Prostate gland (tissue), 2 donors: ENCODE measurements at places on chromosomes 6 and 20.

GRCh38 chr6:151300267-151300991 lies 60.7 kb downstream of the AKAP12 start:
- DNase-seq = no peak

GRCh38 chr6:15504581-15505350 lies 158.1 kb downstream of the DTNBP1 start:
- peak; percentile 86 for DNase-seq

- DNase-seq = no peak
Observed at GRCh38 chr6:161684731-161685475, 411.0 kb upstream of the AGPAT4 start.

DNA sequence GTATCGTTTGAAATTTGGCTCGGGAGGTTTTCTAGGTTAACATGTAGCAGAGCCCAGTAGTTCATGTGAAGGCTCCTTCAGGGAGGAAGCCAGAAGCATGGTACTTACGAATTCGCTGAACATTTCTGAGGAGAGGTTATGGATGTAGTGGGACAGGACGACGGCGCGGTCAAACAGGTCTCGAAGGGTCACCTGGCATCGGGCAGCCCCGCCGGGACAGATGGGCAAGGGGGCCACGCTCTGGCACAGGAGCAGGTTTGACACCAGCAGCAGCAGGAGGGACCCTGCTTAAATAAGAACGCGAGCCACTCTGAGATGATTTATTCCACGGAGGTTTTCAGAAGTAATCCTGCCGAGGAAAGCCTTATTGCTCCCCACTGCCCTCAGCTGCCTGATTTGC lies 2.5 kb downstream of the PRL start:
- DNase-seq = no peak

DNA sequence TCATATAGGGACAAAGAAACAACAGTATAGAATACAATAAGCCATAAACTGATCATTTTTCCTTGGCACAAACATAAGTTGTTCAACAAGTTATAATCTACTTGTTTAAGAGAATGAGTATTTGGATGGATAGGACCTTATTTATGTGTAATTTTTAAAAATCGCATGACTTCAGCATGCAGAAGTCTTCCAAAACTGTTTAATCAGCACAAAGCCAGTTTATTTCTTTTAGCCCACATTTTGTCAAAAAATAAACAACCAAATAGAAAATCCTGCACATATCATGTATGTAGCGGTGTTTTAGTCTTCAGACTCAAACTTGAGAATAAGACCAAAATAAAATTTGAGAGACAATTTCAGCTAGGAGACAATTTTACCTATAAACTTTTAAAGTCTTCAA lies 304.7 kb downstream of the TRDN start:
- DNase-seq = no peak

- DNase-seq = no peak
Observed at GRCh38 chr6:137677709-137678108, 183.5 kb upstream of the OLIG3 start.

DNA sequence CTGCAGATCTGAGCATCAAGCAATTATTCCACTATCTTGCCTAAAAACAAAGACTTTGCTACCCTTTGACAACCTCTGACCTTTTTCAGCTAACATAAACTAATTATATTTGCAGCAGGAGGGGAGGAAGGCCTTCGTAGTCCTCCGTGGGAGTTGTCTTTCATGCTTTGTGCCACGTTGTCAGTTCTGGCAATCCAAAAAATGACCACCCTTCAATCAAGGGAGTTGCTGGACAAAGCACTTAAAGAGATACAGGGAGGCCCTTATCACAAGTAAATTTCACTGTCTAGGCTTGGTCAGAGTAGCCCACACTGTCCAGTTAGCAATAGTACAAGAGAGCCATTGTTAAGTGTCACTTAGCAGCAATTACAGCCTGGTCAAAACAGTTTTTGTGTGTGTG lies 578.9 kb downstream of the HAO1 start:
- DNase-seq = no peak

GRCh38 chr6:93703431-93703830 lies 284.1 kb upstream of the EPHA7 start:
- no peak for DNase-seq

GRCh38 chr6:73460056-73460455 lies 1.5 kb upstream of the MTO1 start:
- DNase-seq = no peak

GRCh38 chr6:409370-409972 lies 17.9 kb downstream of the IRF4 start:
- DNase-seq = no peak

DNA sequence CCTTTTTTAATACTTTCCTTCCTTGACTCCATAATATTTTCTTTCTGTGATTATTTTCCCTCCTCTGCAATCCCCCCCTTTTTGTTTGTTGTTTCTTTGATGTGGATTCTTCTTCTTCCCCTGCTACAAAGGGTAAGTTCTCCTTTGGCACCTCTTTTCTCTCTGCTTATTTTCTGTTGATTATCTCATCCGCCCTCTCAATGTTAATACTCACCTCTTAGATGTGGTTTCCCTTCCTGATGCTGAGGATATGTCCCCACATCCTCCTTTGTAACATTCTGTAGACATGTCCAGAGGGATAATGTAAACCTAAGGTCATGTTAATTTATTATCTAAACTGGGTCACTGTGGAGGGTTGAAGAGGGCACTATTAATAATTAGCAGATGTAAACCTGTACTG lies 17.7 kb downstream of the FLRT3 start:
- DNase-seq = no peak

DNA sequence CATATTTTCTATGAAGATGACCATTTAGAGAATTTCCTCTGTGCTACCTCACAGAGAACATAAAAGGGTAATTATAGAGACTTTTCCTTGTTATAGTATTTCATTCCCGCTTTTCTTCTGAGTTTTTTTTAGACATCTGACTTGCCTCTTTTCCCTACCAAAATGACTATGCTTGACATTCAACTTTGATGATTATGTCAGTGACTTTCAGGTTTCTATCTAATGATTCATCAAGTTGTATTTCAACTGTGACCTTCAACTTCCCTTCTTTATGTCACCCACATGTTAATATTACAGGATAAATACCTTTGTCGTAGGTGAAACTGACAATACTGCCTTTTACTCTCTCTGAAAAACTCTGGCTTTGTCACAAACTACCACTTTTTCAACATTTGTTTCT lies 95.3 kb downstream of the MLIP start:
- DNase-seq = no peak

DNA sequence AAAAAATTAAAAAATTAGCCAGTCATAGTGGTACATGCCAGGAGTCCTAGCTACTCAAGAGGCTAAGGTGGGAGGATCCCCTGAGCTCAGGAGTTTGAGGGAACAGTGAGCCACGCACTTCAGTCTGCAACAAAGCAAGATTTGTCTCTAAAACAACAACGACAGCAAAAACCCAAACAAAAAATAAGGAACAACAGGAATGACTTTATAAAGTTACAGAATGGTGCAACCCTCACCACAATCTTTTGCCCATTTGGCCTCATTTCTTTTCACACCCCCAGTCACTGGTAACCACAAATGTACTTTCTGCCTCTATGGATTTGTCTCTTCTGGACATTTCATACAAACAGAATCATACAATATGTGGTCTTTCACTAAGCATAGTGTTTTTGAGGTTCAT lies 16.7 kb upstream of the ZFAND3 start:
- DNase-seq = no peak

DNA sequence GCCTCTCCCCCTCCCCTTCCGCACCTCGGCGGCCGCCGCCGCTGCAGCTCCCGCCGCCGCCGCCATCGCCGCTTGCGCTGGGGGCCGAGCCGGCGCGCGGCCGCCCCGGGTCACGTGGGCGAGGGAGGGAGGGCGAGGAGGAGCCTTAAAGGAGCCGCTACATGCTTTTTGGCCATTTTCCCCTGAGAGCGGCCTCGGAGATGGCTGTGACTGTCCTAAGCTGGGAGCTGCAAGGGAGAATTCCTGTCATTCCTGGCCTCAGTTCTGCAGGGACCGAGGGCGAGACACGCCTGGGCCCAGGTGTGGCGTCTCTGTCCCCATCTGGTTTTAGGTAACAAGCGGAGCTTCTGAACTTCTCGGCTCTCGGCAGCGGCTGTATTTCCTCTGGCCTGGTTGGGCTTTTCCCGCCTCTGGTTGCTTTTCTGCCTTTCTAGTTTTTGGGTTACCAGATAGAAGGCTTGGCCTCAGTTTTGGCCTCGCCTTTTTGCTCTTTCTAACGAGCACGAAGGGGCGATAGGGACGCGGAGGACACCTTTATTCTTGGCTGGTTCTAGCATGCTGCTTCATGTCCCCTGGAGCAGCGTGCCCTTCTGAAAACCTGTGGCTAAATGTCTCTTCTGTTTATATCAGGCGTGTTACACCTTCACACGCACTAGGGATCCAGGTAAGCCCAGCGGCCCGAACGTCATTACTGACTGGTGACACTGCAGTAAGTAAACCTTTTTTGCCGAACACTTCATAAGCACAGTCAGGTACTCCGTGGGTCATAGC lies at the start of gene EHMT2:
Gene EHMT2 (minus strand): TSS at position 87 of the 771 bp plus-strand sequence. CDS start 21 bp downstream, at position 66.
- peak; percentile 84 for DNase-seq
